ENCODE measurements at places on chromosomes 13 and 19.

DNA sequence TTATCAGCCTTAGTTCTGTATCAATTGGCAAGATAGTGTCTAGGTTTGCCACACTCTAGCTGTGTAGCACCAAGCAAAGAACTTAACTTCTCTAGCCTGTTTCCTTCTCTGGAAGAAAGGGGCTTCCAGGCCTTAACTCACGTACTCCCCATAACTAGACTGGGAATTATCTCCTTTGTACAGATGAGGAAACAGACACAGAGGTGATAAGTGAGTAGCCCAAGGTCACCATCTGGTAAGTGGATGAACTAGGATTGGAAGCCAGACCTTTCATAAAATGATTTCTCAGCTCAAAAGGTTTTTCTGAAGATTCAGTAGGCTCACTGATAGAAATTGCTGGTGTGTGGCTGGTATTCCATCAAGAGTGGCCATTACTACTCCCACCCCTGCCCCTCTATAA is 3.1 kb downstream of the ZNF428 start:
- DNase-seq = no peak

- DNase-seq = no peak
Observed at GRCh38 chr19:58569191-58569942, 3.8 kb downstream of the MZF1 start.

DNA sequence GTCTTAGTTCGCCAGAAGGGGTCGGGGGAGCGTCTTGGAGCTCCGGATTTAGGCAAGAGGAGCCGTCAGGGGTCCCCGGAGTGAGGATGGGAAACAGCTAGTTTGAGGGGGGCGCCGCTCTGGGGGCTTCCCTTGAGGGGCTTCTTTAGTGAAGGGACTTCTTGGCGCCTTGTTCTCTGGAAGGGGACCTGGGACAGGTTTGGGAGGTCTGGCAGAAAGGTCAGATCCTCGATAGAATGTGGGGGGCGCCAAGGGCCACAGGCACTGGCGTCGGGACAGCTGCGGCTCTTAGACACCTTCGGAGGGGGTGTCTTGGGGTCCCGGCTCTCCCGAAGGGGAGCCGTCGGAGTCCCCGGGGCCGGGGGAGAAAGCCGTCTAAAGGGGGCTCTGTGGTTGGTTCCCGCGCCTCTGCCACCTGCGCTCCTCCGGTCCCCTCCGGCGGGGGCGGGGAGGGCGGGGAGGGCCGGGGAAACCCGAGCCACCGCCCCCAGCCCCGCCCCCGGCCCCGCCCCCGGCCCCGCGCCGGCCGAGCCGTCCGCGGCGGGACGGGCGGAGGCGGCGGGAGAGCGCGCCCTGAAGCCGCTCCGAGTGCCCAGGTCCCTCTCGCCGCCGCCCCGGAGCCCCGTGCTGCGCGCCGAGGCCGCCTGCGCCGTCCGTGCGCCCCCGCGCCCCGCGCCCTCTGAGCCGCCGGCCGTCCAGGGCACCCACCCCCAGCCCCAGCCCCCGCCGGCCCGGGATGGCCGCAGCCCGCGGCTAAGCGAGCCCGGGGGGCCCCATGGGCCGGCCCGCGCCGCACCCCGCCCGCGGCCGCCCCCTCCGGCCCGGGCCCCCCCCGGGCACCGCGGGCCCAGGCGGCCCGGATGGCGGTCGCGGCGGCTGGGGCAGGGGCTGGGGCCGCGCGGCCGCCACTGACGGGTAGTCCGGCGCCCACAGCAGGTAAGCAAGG is at the start of gene NRTN:
Gene NRTN, plus strand, starts transcription at position 552 of the 946 bp plus-strand sequence. CDS start 19,099 bp downstream, outside the sequence.
- peak; percentile 61 for DNase-seq

- DNase-seq = peak; percentile 77
Observed at GRCh38 chr13:40789275-40790153, at the start of gene SLC25A15. SLC25A15 (plus strand) TSS chr13:40789611; CDS start chr13:40793227, 3,616 bp downstream.

- DNase-seq = peak; percentile 17
Observed at GRCh38 chr13:39616087-39616694, 13.2 kb upstream of the LHFPL6 start.

DNA sequence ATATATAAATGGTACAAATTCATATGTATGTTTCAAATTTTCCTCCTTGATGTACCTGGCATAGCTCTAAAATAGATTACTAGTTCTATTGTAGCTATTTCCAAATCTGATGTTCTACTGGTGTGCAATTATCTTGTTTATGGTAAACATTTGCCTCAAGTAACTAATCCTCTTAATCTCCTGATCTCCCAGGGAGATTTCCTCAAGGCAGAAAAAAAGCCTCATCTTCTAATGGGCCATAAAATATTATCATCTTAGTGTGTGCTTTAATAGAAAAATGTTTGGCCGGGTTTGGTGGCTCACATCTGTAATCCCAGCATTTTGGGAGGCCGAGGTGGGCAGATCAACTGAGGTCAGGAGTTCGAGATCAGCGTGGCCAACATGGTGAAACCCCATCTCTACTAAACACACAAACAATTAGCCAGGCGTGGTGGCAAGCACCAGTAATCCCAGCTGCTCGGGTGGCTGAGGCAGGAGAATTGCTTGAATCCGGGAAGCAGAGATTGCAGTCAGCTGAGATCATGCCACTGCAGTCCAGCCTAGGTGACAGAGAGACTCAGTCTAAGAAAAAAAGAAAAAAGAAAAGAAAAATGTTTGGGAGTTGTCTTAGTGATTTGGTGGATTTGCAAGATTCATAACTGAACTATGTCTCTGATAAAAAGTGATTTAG is 498.9 kb upstream of the SLITRK5 start:
- no peak for DNase-seq

- no peak for DNase-seq
Observed at GRCh38 chr19:4366666-4367335, 23.4 kb downstream of the MPND start.

DNA sequence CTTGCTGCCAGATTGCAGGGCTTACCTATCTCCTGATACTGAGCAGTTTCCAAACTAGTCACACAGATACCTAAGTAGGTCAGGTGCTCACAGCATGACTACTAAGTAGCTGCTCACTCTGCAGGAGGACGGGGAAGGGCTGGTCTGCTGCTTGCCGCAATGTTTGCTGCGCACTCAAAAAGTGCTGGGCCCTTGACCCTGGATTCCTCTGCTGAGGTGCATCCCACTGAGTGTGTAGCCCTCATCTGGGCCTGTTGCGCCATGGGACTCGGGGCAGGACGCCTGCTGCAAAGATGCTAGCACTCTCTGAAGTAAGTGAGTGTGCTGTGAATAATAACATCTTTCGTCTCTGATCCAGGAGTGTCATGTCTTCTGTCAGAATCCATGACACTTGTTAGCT is 59.2 kb upstream of the MEDAG start:
- no peak for DNase-seq

DNA sequence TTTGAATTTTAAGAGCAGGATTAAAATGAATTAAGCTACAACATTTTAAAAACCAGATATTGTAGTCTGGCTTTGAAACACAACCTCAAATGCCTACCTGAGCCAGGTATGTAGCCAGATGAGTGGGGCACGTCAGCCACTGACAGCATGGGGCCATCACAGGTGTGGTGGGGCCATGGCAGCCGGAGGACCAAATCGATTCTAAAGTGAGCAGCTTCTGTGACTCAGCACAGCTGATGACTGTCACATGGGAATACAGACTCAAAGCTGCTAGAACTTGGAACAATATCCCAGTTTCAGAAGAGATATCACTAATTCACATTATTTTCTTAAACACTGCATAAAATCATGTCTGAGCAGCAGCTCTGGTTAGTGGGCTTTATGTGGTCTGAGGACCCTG is 52.8 kb downstream of the SERP2 start:
- no peak for DNase-seq

DNA sequence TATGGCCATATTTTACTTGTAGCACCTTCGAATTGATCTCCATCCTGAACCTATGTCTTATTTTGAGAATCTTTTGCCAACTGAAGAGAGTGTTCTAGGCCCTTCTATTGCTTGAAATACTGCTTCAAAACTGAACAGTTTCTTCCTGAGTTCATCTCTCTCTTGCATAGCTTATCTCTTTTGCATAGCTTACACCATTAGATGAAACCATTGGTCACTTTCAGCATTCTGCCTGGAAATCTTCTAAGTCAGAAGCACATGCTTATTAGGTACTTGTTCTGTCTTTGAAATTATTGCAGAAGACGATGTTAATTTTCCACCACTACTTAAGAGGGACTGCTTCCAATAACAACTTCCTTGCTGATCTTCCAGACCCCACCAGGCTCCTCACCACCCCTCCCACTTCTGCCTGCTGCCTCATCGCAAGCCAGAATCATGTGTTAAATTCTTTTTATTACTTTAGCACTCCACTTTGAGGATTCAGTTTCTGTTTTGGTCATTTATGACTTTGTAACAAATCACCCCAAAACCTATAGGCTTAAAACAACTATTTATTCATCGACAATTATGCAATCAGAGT is 122.4 kb upstream of the MAB21L1 start:
- no peak for DNase-seq

GRCh38 chr19:5193192-5193591 is 147.4 kb downstream of the PTPRS start:
- DNase-seq = no peak

DNA sequence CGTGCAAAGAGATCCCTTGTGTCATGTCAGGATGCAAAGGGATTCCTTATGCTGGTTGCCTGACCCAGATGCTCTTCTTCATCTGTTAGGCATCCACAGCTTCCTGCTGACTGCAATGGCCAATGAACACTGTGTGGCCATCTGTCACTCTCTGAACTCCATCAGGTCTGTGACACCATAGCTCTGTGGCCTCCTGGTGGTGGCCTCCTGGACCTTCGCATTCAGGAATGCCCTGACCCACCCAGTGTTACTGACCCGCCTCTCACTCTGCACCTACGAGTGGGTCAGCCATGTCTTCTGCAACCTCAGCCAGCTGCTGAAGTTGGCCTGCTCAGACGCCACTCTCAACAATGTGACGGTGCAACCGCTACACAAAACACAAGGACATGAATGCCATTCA is 23.9 kb upstream of the TPM4 start:
- DNase-seq = no peak

DNA sequence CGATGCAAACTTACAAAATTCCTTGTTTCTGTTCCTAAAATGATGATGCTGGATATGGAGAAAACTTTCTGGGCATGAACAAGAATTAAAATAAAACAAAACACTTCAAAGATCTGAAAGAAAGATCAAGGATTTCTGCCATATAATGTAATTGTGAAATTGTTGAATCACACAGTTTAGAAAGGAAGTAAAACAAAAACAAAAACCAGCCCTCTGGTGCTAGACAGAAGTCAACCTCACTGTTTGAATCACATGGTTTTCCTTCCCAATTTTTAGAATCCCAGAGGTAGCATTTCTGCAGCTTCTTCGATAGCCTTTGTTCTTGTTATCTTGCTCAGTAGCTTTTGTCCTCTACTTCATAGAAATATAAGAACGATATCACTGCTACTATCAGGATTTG is 118.2 kb upstream of the ARGLU1 start:
- no peak for DNase-seq

GRCh38 chr19:14072535-14073260 is at the start of gene MISP3:
MISP3 (plus strand) TSS chr19:14072786; CDS start chr19:14073310, 524 bp downstream.
- DNase-seq = no peak

- peak; percentile 85 for DNase-seq
Observed at GRCh38 chr19:12140545-12141404, 625 bp upstream of the ZNF20 start.

- DNase-seq = no peak
Observed at GRCh38 chr13:113404366-113404722, 40.4 kb upstream of the GRTP1 start.

DNA sequence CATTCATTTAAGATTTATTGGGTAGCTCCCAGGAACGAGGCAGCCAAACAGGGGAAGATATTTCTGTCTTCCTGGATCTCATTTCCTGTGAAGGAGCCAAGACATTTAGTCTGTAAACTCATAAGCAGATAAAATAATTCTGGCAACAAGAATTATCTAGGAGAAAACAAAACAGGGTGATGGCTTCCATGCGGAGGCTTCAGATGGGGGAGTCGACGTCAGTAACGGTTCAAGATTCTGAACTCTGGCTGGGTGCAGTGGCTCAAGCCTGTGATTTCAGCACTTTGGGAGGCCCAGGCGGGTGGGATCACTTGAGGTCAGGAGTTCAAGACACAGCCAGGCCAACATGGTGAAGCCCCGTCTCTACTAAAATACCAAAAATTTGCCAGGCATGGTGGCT is 1.3 kb downstream of the GNA15 start:
- no peak for DNase-seq

DNA sequence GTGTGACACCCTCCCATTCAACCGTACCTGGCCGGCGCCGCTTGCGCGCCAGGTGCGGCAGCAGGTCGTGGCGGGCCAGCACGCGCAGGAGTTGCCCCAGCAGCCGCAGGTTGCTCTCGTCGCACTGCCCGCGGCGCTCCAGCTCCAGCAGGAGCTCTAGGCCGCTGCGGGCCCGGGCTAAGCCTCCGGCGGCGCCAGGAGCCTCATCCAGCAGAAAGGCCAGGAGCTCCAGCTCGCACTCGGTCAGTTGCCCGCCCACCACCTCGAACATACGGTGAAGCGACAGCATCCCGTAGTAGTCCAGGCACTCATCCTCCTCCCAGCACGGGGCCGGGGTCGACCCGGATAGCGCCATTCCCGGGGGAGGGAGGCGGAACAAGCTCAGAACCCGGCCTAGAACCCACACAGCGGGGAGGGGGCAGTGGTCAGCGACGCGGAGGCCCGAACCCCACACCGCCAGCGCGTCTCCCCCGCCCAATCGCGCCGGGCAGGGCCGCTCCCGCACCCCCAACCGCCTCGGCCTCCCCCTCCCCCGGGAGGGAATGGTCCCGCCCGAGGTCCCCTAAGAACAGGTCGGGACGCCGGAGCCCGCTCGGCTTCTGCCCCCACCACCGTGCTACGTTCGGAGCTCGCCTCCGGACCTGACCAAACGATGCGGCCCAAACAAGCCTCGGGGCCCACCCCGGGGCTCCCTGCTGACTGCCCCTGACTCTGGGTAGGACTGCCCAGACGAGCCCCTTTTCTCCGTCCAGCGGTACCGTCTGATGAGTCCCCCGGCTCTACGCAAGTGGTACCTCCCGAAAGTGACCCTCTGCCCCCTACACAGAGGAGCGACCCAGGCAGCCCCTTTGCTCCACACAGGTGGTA is 591 bp downstream of the DEDD2 start:
- DNase-seq = peak; percentile 33

DNA sequence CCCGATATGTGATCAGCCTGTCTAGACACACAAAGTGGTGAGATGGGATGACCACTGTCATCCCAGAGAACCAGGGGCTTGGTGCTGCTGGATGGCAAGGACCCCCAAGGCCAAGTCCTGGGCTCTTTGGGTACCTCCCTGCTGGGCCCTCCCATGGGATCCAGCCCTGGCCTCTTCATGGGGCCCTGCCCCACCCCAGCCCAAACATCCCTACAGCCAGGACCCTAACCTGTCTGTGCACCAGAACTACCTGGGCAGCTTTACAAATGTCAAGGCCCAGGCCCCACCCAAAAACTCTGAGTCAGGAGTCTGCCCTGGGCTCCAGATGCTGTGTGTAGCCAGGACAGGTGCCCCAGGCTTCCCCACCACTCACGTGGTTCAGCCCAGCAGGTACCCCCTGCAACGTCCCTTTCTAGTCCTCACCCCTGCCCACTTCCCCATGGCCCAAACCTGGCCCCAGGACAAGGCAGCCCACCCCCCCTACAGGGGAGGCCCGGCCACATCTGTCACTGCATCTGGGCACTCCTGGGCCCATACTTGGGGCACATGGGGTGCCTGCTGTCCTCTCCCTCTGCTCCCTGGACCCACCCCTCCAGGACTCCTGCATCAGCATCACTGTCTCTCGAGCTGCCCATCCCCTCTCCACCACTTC is 233.5 kb downstream of the TUBA3C start:
- DNase-seq = no peak

All from activated naive CD4-positive, alpha-beta T cell treated with anti-CD3 and anti-CD28 coated beads, Interleukin-2, amount 50 U/mL, for 16 hours (primary cell).